ENCODE measurements at places on chromosomes 1 and 21.

DNA sequence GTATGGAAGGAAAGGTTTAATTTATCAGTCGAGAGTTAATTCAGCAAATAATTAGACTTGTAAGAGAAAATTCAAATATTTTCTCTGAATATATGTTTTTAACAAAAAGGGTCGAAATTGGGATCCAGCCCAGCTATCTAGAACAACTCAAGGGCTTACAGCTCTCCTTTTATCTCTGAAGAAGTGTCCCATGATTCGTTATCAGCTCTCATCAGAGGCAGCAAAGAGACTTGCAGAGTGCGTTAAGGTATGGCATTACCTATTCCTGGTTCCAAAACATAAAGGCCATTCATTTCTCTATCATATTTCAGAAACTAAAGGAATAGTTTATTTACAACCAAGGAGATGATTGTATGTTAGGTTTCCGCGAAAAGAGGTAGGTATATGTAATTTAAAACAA lies 9.4 kb downstream of the VPS45 start:
- no peak for DNase-seq

DNA sequence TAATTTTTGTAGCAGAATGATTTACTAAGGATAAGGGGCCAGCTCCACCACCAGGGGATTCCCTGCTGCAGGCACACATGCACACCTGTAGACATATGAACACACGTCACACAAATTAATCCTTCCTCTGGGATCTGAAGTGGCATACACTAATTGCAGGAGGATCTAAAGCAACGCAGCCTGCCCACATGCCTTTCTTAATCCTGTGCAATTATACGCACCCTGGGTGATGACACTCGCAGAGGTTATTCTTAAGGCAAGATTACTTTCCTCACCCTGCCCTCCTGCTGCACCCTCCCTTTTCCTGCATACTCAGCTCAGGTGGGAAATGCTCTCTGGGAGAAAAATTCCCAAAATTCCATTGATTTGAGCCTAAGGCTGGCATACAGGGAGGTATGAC lies 7.5 kb upstream of the LORICRIN start:
- no peak for DNase-seq

GRCh38 chr1:190479050-190479397 lies 1.4 kb upstream of the BRINP3 start:
- no peak for DNase-seq

DNA sequence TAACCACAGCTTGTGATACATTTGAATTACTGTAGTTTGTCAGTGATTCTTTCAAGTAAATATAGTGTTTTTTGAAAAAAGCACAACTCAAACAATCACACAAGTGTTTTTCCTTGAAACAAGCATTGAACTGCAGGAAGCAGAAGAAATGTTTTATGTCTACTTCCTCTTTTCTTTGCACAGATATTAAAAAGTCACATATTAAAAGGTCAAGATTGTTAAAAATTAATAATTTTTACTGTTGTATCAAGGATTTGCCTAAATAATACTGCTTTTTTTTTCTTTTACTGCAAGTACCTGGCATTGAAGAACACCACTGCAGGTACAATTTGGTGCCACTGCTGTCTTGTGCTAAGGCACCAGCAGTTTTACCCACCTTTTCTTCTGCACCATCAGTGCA lies 214.2 kb upstream of the C1orf105 start:
- no peak for DNase-seq

- DNase-seq, result no peak
These were observed 6.2 kb upstream of the CENPS start for GRCh38 chr1:10424034-10424433.

DNA sequence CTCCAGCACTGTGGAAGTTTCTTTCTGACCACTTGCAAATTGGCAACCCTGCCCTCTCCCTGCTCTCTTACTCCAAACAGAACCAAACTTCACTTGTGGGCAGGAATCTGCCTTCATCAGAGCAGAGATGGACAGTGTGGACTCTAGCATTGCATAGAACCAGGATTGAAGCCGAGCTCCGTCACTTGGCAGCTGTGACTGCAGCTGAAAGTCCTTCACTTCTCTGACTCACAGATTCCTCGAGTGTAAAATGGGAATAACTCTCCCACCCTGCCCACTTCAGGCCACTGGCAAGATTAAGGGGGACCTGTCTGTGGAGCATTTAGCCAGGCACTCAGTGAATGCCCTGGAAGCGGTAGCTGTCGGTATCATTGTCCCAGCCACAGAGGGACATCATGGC lies 75.7 kb upstream of the ZBTB40 start:
- DNase-seq, result no peak

GRCh38 chr1:10046356-10047085 lies 13.8 kb downstream of the UBE4B start:
- no peak for DNase-seq

DNA sequence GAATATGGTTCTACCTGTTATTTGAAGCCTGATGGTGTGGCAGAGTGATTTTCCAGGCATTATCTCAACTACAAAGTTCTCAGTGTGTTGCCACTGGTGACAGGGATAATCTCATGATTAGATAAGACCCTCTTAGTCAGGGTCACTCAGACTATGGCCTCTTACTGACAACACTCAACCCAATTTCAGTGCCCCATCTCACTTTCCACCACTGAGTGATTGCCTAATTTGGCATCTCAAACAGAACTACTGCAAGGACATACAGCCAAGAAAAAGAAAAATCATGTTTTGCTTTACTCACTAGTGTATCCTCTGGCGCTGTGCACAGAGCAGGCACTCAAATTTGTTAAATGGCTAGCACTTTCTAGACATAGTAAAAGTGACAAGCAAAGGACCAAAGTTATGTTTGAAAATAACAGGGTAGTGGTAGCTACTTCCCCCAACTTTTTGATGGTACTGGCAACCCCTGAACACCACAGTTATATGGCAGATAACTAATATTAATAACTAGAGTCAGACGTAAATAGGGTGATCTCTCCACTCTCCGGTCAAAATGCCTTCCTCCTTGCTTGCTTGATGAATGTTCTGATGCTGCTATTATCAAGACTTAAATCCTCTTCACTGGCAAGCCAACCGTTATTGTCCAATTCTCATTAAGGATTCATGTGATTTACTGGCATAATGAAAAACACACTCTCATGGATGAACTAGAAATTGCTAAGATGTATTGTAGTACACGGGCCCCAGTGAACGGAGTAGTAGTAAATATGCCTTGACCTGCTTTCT lies 37.1 kb upstream of the SLC30A10 start:
- DNase-seq, result no peak

DNA sequence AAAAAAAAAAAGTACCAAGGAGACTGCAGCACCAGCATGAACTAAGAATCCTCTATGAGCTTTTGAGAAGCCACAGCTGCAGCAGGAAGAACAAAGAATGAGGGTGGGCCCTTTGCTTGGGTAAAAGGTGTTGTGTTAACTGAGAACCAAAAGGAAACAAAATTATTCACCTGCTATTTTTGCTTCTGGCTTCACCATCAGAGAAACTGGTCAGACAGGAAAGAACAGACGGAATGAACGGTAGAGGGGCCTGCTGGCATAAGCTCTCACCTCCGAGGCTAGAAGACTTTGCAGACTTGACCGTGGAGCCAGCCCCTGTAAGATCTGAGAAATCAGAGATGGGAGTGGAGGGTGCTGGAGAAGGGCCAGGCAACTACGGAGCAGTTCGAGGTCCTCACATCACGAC lies 27.6 kb downstream of the IL10RB start:
- no peak for DNase-seq

DNA sequence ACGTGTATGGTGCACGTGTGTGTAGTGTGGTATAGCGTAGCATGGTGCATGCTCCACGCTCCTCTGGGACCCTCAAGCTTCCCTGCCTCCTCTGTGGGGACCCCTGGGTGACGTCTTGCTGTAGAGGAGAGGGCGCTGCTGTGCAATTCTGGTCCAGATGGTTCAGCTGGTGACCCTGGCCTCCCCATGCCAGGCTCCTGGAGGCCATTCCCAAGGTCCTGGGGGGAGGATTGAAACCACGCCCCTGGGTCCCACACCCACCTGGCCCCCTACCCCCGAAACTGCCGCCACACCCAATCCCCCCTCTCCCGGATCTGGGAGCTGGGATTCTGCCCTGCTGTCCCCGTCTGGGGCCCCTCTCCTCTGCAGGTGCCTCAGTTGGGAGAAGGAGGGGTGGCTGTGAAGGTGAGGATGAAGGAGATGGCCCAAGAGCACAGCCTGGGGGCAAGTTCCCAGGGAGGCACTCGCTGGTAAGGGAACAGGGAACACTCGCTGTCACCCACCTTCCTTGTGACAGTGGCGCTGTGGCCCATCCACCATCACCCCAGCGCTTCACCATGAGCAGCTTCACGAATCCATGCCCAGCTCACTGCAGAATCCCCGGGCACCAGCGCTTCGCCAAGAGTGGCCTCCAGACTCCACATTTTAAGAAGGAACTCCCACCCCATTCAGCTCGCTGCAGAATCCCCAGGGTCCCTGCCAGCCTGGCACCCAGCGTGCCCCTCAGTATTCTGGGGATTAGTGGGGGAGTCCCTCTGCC lies 38.0 kb downstream of the WDR4 start:
- no peak for DNase-seq

GRCh38 chr1:55039342-55040082 lies at the start of gene PCSK9:
TSS of gene PCSK9 (plus strand) at chr1:55039548. CDS start at chr1:55039838, 290 bp downstream.
- DNase-seq, result no peak
